ENCODE measurements at places on chromosomes 6 and 20.

DNA sequence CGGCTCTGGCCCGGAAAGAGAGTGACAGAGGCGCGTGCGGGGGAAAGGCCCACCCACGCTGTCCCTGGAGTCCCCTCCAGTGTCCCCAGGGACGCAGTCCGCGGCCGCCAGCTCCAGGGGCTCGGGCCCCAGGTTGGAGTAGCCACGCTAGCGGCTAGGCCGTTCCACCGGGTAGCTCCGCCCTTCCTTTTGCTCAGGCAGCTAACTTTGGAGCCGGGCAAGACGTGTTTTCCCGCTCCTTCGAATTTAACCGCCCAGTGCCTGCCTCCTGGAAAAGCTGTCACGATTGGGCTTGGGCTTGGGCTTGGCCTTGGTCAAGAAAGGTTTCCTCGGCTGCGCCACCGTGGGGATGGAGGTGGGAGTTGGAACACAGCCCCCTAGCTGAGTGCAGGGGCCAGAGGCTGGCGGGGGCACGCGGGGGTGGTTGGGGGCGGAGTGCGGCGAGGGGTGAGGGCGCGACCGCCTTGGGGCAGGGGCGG is 4.7 kb downstream of the LINC00237 start:
- no peak for DNase-seq

- no peak for DNase-seq
These were observed 538.0 kb downstream of the UTRN start for GRCh38 chr6:144823131-144823530.

DNA sequence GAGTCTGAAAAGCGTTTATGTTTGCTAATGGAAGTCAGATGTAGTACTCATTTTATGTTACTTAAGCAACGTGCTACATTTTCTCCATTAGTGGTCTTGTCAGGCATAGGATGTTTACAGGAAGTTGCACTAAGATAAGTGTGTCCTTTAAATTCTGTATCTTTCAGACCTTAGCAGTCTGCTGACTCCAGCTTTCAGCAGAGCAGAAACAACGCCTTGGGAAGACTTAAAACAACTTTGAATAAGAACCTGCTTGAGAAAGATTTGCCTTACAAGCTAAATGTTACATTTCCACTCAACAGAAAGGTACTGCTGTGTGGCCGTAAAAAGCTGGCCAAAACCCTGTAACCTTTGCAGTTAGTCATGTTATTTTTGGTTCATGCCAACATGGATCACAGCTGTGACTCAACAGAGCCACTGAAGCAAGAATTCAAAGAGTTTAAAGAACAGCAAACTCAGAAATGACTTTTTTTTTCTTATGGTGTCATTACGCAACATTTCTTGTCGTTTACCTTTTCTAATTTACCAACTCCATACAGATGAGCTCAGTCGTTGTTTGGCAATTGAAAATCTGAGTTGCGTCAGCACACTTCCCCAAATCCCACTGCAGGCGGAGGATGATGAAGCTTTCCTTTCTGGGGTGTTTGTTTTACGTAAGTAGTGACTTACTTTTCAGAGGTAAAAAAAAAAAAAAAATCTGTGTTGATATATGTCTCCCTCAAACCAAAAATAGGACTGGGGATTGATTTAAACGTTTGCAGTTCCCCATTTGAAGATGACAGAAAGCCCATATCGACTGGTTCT is 27.9 kb upstream of the BMP6 start:
- no peak for DNase-seq

DNA sequence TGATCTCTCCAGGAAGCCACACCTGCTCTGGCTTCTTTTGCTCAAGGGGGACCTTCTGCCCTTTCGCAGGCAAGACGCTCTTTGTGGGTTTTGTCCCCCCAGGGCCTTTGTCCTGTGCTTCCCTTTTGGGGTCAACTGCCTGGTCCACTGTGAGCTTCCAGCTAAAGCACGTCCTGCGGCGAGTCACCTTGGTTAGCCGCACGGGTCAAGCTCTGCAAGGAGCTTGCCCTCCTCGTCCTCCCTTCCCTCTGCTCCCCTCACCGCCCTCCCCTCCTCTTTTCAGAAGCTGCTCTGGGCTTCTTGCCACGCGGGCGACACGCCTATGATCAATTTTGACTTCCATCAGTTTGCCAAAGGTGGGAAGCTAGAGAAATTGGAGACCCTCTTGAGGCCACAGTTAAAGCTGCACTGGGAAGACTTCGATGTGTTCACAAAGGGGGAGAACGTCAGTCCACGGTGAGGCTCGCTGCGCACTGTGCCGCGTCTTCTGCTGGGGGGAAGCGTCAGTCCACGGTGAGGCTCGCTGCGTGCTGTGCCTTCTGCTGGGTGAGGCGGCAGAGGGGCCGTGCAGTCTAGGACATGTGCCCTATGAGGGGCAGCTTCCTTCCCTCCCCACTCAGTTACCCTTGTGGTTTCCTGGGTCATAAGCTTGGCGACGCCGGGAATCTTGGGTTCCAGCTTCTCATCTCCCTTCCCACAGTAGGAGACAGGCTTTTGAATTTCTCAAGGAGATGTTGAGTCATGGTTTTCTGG is 80.2 kb downstream of the SYNJ2 start:
- DNase-seq, result no peak

GRCh38 chr20:52313341-52313963 is 121.9 kb upstream of the ZFP64 start:
- no peak for DNase-seq

GRCh38 chr20:49475292-49476015 is 7.0 kb downstream of the KCNB1 start:
- no peak for DNase-seq

DNA sequence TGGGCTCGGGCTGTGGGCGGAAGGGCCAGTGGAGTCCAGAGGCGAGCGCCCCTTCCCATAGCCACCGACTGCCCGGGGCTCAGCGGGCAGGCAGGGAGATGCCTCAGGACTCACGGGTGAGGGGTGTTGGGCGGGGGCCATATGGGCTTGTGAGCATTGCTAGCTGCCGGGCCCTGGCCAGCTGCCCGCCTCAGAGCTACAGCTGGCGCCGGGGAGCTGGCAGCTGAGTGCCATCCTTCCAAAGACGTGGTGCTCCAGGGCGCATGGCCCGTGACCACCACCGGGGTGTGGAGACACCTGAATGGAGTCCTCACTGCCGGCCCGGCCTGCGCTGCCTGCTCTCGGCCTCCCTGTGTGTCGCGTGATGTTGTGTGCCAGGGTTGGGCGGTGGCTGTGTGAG is 10.6 kb upstream of the RBBP8NL start:
- no peak for DNase-seq

GRCh38 chr20:48818481-48818987 is 9.3 kb downstream of the PREX1 start:
- no peak for DNase-seq

DNA sequence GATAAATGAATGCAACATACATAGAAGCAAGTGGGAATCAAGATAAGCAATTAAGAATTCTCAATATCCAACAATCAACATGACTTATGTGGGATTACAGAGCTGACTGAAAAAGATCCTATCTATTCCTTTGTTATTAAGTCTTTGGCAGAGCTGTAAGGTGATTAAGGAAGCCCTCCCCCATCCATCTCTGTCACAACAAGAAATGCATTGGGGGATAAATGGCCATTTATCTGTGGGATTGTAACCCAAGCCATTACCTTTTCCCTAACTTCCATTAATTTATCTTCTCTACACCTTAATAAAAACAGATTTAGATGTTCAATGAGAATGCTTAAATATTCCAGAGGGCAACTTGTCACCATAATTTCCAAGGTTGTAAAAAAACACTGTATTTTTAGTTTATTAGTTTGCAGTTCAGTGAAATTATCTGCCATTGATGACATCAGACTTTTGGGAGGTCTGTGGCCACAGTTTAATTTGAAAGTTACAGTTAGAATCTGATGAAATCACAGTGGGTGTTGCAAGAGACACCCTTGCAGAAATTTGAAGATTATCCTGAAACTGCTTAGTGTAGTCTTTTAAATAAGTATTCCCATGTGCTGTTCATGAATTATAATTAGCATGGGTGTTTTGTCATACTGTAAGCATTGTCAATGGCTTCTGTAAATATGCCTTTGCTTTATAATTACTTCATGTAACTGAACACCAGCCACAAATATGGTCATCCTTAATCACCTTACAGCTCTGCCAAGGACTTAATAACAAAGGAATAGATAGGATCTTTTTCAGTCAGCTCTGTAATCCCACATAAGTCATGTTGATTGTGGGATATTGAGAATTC is 49.4 kb upstream of the FYN start:
- no peak for DNase-seq

DNA sequence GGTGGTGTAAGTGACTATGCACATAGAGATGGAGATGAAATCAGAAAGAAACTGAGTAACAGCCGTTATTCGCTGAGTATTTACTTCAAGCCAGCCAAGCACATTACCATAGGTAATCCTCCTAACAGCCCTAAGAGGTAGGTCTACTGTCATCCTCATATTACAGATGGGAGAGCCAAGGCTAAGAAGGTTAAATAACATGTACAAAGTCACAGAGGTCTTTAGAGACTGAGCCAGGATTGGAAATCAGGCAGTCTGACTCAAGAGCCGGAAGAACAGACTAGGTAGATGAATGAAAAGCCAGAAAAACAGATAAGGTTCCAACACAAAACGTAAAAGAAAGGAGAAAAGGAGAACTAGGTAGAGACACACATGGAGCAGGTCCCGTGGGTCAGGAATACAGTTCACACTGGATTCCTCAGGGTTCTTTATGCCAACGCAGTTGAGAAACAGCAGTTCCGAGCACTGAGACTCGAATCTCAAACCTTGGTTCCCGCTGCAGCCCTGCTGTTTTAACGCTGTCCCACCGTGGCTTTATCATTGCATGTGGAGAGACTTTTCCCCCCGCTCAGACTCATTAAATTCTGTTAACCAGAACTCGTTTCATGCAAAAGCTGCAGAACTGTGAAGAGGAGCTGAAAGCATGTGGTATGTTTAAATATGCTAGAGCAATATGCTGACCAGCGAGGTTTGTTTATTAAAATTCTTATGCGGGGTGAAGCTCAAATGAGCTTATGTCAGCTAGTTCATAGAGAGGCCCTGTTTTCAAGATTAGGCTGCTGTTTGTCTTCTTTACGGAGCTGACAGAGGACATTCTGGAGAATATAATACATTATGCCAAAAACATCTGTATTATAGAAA is 537.9 kb downstream of the CD83 start:
- DNase-seq, result no peak

- no peak for DNase-seq
These were observed 504 bp downstream of the B4GALT5 start for GRCh38 chr20:49712996-49713752.

DNA sequence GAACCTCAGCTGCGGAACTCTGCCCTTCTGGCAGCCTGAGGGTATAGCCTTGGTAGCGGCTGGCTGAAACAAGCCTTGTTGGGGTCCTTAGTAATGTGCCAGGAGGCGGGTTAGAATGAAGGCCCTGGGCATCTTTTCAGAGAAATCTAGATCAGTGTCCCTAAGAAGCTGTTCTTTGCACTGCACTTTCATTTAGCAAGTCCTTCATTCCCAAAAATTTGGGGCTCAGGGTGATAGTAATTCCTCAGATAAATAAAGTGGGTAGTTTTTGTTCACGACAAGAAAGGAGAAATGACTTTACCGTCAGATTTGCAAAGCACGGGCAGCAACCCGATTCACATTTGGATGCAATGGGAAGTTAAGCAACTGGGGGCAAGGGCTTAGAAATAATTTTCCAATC is 3.2 kb downstream of the INSM1 start:
- no peak for DNase-seq

- no peak for DNase-seq
These were observed 13.2 kb downstream of the MRAP2 start for GRCh38 chr6:84046755-84047154.

GRCh38 chr6:88629838-88630494 is 333.5 kb downstream of the RNGTT start:
- no peak for DNase-seq

GRCh38 chr6:147132889-147133288 is 71.3 kb upstream of the STXBP5 start:
- DNase-seq, result no peak

DNA sequence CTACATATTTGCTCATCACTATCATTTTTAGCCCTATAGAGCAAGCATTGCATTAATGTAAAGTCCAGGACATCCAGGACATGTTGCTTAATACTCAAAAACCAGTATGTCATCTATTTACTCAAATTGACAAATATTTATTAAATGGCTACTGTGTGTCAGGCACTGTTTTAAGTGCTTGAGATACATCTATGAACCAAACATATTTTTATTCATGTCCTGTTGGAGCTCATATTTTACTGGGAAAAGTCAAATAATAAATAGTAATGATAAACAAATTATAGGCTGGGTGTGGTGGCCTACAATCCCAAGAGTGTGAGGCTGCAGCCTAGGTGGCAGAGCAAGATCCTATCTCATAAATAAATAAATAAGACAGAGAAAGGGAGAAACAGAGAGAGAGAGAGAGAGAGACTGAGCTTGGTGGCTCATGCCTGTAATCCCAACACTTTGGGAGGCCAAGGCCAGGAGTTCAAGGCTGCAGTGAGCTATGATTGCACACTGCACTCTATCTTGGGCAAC is 227.9 kb downstream of the GJA1 start:
- DNase-seq, result no peak

DNA sequence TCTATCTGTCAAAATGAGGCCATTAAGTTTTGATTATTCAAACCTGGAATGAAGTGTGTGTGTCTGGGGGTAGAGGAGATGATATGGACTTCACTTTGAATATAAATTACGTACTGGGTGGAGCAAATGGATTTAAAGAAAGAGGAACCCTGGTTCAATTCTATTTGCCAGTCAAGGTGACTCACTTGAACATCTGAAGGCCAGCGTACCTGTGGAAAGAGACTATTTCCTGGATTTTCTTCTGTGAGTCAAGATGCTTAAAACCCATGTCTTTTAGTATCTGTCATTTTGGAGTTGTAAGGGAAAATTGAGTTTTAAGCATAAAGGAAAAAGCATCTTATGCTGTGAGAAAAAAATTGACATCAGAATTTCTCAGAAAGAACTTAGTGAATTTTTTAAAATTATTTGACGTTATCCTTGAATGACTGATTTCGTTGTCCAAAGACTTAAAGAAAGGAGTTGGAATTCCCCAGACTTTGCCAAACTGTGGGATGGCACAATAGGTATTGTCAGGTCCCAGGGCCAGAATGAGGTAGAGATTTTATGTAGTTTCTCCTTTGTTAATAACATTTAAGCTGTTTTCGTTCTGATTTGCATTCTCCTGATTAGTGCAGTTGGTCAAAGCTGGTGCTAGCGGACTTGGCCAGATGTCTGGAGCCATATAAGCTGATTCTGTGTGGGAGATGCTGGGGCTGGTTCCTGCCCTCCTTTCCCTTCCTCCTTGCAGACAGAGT is 2.4 kb upstream of the PPP1R14C start:
- no peak for DNase-seq

GRCh38 chr6:70131528-70131927 is 171.4 kb downstream of the COL9A1 start:
- DNase-seq, result no peak

DNA sequence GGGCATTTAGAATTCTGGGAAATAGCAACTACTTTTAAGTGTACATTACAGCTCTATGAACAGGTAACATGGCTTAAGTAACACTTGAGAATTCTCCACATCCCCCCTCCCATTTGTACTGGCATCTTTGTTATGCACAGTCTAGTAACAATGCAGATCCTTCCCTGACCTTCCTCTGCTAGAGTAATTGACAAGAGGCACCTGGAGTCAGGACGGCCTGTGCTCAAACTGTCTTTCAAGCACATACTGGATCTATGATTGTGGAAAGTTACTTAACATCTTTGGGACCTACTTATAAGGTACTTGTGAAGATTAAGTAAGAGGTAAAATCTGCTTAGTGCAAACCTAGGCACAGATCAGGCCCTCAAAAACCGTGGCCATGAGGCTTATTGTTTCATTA is 21.9 kb upstream of the GSTA3 start:
- DNase-seq, result no peak

GRCh38 chr20:36070451-36070850 is 84.1 kb upstream of the EPB41L1 start:
- DNase-seq, result no peak

Data from stimulated activated CD4-positive, alpha-beta T cell treated with anti-CD3 and anti-CD28 coated beads, Interleukin-1b, Interleukin-23, amount 100 ng/mL, for 1 hour (primary cell).